CMK (cell line): ENCODE measurements at places on chromosomes 5 and 9.

- DNase-seq: no peak
Observed at GRCh38 chr9:122605691-122606090, 8.8 kb upstream of the OR1Q1 start.

- no peak for DNase-seq
Observed at GRCh38 chr5:173839117-173839713, 48.9 kb upstream of the CPEB4 start.

GRCh38 chr5:168829044-168829443 lies 249.9 kb upstream of the PANK3 start:
- DNase-seq: no peak

- DNase-seq: no peak
Observed at GRCh38 chr9:132931178-132931735, 13.2 kb downstream of the TSC1 start.

DNA sequence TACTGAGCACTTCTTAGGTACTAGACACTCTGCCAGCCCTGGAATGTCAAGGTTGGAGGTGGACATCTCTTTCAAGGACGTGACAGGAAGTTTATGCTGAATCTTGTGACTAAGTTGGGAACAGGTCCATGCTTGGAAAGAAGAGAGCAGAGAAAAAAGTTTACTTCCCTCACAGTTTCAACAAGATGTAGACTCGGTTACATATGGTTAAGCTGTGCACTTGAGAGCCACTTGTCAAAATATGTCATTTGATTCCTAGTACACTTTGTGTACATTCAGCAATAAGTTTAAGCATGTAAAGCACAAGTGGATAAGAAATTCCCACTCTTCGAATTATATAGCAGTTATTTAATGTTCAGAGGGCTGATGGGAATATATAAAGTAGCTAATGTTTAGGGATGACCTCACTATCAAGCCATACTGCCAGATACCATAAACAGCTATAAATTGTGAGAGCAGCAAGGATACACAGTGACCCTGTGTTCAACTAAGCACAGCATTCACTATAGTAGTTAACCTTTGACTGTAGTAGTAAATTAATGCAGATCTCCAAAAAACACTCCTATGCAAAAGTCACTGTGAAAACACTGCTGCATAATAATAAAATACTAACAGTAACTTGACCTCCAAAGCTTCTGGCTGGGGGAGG lies 1944.6 kb upstream of the WWC1 start:
- no peak for DNase-seq

DNA sequence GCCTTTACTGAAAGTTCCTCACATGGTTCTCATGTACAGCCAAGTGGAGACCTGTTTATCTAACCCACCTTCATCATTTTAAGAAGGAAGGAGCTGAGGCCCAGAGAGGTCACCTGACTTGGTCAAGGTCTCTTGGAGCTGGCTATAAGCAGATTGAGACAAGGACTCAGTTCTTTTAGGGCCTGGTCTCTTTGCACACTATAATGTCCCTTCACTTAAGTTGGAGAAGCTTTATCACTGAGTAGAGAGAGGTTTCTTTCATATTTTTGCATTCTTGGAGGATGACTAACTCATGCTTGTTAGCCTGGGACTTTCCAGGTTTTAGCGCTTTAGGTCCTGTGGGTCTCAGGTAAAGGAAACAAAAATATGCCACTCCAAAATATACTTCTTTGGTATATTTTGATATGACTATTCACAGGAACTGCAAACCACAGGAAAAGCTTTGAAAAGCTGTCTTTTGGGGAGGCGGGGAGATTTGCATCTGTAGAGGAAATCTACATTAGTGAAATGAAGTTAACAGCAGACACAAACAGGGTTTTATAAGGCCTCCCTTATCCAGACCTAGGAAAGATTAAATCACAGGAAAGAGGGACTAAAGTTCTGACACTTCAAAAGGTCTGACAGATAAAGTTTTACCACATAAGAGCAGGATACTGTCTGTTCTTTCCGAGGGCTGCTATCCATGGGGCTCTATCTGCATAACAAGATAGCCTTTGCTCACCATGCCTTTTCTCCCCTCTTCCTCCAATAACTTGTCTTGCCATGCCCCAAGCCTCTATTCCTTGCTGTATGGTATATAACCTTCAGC lies 95.8 kb upstream of the ANKRD55 start:
- DNase-seq: no peak

- no peak for DNase-seq
Observed at GRCh38 chr9:124062172-124062571, 50.6 kb downstream of the LHX2 start.

GRCh38 chr5:144205141-144205551 lies 34.5 kb downstream of the KCTD16 start:
- no peak for DNase-seq

GRCh38 chr5:31285025-31285424 lies 91.5 kb downstream of the CDH6 start:
- DNase-seq: no peak

- DNase-seq: no peak
Observed at GRCh38 chr9:99307851-99308250, 85.8 kb downstream of the SEC61B start.

DNA sequence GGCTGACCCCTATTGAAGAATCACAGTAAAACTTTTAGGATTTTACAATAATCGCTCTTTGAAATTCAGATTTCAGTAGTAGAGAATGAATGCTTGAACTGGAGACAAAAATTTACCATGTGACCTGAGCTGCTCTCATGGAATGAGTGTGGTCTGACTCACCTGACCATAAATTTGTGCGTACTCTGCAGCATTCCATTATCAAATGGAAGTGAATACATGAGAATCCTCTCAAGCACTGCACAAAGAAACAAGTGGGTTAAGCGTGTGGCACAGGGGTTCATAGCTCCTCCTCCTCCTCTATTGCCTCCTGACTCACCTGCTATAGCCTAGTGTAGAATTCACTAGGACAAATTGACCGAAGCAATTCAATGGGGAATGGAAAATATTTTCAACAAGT lies 269.8 kb upstream of the CDH9 start:
- no peak for DNase-seq

GRCh38 chr9:108544866-108545265 lies 310.9 kb downstream of the ACTL7B start:
- DNase-seq: no peak

DNA sequence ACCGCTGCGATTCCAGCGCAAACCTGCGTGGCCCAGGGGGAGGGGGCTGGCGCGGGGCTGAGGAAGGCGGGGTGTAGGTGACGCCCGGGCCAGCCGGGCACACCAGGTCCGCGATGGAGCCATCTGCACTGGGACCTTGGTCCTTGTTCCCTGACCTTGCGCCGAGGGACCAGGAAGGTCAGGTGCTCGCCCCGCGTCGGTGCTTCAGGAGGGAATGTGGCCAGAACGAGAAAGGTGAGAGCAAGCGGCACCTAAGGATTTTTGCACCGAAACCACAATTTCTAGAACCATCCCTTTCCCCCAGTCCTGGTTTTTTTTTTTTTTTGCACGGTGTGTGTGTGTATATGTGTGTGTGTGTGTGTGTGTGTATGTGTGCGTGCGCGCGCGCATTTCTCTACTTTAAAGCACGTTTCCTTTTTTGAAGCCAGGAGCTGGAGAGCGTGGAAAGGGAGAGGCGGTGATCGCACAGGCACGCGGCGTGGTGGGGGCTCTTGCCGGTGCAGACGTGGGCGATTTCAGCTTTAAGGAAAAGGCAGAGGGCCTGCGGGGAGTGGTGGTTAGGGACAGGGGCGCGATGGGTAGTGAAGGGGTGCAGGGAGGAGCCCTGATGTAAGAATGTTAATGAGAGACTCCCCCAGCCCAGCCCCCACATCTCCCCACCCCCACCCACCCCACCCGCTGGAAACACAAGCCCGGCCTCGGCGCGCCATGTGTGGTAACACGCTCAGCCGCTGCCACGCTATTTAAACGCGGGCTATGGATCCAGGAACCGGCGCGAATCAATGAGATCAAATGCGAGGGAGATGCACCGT lies at the start of gene NPR3:
Gene NPR3, plus strand, starts transcription at position 772 of the 812 bp plus-strand sequence. CDS start 456 bp downstream, outside the sequence.
- DNase-seq: no peak

GRCh38 chr5:80620211-80620610 lies 34.2 kb upstream of the MSH3 start:
- no peak for DNase-seq

DNA sequence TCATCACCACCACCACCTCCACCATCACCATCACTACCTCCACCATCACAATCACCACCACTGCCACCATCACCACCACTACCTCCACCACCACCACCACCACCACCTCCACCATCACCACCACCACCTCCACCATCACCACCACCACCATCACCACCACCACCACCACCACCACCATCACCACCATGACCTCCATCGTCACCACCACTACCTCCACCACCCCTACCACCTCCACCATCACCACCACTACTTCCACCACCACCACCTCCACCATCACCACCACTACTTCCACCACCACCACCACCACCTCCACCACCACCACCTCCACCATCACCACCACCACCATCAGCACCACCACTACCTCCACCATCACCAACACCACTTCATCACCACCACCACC lies 23.5 kb upstream of the ADCY2 start:
- no peak for DNase-seq

- DNase-seq: no peak
Observed at GRCh38 chr9:8382266-8382665, 582.7 kb upstream of the DMAC1 start.

DNA sequence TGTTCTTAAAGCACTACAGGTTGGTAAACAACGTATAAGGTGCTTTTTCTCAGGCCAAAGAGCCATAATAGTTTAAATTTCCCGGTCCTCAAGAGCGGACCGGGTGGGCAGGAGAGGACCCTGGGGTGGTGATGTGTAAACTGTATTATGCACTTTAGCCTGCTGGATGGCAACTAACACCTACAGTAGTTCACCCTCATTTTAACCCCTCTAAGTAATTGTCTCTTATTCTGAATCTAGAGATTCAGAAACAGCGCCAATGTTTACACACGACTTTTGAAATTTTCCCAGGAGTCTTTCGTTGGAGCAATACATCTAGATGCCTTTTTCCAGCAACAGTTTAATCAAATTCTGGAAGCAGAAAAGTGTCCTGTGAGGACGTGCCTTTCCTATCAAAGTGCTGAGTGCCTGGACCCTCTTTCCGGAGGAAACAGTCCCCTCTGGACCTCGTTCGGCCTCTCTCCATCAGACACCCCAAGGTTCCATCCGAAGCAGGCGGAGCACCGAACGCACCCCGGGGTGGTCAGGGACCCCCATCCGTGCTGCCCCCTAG lies 676 bp upstream of the OCLN start:
- DNase-seq: no peak

DNA sequence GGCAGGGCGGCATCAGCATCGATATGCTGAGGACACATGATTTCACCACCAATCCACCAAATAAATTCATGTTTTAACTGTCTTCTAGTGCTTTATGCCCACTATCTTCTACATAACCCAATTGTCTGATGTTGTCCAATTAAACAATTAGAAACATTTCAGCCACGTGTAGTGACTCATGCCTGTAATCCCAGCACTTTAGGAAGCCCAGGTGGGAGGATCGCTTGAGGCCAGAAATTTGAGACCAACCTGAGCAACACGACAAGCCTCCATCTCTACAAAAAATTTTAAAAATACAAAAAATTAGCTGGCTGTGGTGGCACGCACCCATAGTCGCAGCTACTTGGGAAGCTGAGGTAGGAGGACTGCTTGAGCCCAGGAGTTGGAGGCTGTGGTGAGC lies 128.1 kb downstream of the MYO10 start:
- DNase-seq: no peak

DNA sequence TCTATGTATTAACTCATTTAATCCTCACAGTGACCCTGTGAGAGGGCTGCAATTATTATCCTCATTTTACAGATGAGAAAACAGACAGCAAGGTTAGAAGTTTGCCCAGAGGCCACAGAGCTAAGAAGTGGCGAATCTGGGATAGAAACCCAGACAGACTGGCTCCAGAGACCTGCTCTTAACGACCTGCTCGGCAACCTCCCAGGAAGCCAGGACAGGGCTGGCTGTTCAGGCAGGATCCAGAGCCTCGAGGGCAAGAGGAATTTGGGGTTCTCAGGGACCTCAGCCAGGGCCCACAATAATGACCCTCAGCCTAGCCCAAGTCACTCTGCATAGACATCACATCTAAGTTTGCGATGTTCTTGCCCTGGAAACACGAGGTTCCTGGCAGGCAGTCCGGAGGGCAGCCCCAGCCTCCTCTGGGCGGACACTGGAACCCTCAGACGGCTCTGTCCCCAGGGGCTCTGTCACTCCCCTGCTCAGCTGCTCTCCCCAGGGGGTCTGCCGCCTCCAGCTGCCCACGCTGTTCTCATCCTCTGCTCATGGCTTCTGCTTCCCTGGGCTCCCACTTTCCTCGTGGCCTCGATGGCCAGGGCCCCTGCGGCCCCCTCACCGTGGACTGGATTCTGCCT lies 138.5 kb upstream of the ERCC6L2 start:
- DNase-seq: no peak

DNA sequence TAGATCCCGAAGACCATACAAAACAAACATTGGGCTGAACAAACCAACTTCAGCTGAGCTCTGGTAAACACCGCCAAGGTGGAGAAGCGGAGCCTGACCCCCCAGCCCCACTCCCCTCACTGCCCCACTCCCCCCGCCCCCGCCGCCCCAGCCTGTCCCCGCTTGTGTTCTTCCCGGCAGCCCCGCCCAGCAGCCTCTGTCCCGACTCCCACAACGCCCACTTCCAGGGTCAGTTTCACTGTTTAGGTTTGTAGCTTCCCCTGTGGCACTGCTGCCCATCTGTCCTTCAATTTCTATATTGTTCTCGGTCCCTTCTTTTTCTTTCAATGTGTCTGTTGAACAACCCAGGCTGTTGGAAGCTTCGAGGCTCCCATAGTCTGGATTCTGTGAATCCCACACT lies 112.0 kb upstream of the CACNA1B start:
- DNase-seq: no peak

DNA sequence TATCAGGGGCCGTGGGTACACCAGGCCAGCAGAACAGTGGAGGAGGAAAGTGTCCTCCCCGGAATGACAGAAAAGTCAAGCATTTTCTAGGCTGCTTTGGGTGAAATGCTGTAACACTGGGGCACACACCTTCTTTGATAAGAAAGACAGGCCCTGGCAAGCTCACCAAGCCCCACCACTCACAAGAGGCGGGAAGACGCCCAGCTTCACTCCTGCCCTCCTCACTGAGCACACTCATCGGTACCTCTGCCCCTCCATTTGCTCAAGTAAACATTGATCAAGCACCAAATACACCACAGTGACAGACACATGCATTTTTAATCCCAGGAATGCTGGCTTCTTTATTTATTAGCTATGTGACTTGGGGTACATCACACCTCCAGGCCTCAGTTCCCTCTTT lies 43.1 kb downstream of the B4GALT1 start:
- DNase-seq: no peak

DNA sequence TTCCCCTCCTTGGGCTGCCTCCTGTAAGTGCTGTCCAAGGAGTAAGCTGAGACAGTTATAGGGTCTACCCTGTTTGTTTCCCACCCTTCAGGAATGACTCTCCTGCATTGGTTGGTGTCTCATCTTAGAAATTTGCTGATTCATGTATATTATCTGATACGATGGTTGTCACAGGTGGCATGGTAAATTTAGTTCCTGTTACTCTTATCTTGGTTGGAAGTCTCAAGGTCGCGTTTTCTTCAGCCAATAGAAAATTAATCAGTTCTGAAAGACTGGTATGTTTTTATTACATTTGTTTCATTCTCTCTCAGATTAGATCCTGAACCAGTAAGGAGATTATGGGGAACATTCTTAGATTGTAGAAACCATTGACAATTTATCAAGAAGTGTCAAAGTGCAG lies 42.7 kb downstream of the SCGB3A1 start:
- DNase-seq: no peak
